Activated CD4-positive, alpha-beta T cell treated with anti-CD3 and anti-CD28 coated beads for 1 hour (primary cell): ENCODE measurements at places on chromosomes 6 and 20.

GRCh38 chr6:133202610-133203343, 38.4 kb upstream of the EYA4 start:
- DNase-seq: no peak

DNA sequence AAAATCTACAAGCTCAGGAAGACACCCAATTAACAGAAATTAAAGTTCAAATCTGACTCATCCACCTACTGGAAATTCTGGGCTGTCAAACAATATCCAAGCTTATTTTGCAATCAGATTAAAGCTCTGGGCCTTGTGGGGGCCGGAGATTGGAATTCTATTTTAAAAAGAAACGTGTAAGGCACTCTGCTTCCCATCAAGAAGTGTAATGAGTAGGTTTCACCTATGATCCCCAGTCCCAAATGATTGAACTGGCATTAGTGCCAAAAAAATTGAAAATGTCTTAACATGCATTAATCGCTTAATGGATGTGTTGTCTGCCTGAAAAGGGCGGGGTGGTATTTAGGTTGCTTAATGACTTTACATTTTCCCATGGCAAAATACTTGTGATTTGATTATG, 542.4 kb upstream of the BTBD3 start:
- no peak for DNase-seq

GRCh38 chr6:3542032-3542640, 85.3 kb upstream of the SLC22A23 start:
- DNase-seq: no peak

DNA sequence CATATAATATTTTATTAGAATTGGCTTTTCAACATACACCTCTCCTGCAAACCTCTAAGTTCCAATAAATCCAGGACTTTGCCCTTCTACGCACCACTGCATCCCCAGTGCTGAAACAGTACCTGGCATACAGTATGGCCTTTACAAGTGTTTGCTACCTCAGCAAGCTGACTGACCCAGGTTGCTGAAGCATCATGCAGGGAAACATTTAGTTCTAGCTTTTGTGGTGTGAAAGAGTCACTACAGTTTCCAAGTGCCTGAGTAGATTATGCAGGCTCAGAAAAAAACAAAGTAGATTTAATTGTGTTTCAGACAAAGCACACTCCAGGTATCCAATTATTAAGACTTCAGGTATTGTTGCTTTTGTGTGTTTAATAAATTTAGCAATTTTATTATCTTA, 614.2 kb upstream of the NRSN1 start:
- DNase-seq: no peak

DNA sequence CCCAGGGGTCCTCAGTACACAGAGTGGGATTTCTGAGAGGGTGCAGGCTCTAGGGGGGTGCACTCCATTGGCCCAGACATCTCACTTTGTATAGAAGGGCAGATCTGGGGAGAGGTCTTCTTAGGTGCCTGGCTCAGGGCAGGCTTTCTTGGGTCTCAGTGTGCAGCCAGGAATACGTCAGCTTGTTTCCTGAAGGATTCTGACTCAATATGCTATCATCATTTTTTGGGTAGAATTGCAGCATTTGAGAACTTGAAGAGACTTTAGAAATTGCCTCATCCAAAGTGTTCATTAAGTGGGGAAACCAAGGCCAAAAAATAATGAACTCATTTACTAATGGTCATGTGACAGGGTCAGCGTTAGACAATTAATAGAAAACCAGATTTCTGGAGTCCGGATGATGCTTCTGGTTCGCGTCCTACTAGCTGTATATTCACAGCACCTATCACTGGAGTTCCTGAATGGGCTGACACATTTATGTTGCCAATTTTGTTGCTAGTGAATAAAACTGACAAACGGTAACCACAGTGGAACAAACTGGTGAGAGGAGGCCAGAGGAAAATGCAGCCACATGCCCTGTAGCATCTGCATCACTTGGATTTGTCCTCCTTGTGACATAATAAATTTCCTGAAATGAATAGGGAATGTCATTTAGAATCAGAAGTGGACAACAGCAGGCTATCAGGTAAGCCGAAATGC, 238.9 kb downstream of the TBC1D7 start:
- DNase-seq: no peak

GRCh38 chr6:1297746-1298145, 14.2 kb upstream of the FOXQ1 start:
- DNase-seq: no peak

GRCh38 chr6:144931172-144932035, 646.3 kb downstream of the UTRN start:
- no peak for DNase-seq

GRCh38 chr20:8527998-8528723, 396.1 kb downstream of the PLCB1 start:
- DNase-seq: no peak

GRCh38 chr6:145036848-145037567, 698.3 kb downstream of the EPM2A start:
- no peak for DNase-seq

DNA sequence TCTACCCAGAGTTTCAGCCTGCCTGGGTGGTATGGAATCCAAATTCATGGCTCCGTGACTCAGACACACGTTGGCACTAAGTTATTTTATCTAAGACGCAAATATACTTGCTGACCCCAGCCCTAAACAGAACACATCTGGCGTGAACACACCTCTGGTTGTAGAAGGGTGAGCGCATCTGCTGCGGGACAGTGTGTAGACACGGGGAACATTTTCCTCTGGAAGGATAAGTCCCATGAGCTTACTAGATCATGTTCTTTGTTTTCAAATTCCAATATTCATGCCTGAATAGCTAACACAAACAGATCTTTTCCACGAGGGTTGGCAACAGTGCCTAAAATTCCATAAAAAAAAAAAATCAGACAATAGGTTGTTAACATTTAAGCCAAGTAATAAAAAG, 87.8 kb downstream of the TMEM170B start:
- DNase-seq: no peak

DNA sequence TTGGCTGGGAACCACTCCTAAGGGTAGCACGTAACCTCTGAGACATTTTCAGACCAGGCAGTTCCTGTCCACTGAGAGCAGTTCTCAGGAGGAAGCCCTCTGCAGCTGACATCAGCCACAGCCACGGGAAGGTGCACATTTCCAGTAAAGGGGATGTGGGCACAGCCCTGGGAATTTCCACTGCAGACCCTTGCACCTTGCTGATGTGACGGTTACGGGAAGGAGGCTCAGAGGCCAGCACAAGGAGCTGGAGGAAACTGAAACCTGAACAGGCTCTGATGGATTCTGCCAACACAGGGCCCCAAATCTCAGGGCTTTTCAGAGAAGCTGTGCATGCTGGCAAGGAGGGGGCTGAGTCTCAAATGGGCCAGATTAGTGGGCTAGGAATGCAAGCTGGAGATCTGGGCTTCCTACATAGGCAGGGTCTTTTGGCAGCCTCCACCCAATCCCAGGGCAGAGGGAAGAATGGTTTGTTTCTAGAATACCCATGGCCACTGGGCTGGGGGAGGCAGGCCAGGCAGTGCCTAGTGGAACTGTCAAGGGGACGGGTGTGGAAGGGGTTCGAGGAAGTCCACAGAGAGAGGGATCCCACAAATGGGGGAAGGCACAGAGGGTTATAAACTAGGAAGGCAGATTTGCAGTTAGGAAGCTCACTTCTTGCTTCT, 14.2 kb downstream of the EBF4 start:
- DNase-seq: no peak

DNA sequence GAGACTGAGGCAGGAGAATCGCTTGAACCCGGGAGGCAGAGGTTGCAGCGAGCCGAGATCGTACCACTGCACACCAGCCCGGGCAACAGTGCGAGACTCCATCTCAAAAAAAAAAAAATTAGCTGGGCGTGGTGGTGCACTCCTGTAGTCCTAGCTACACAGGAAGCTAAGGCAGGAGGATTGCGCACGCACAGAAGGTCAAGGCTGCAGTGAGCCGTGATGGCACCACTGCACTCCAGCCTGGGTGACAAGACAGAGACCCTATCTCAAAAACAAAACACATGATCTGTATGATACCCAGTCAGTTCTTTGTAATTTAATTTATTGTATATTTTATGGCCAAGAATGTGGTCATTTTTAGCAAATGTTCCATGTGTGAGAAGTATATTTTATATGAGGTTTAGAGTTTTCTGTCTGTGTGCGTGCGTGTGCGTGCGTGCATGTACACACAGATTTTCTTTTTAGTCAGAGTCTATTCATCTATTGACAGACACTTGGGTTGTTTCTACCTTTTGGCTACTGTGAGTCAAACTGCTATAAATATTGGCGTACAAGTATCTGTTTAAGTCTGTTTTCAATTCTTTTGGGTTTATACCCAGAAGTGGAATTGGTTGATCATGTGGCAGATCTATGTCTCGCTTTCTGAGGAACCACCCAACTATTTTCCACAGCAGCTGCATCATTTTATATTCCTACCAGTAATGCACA, 22.2 kb upstream of the MYL9 start:
- no peak for DNase-seq

- no peak for DNase-seq
Observed at GRCh38 chr6:163243692-163244589, 170.6 kb upstream of the QKI start.
